ENCODE measurements at places on chromosomes 3 and 15. TPM values are rescaled to one million over a fixed set of nuclear protein-coding genes. Genes with fewer than 3 reads are reported as not detected.

DNA sequence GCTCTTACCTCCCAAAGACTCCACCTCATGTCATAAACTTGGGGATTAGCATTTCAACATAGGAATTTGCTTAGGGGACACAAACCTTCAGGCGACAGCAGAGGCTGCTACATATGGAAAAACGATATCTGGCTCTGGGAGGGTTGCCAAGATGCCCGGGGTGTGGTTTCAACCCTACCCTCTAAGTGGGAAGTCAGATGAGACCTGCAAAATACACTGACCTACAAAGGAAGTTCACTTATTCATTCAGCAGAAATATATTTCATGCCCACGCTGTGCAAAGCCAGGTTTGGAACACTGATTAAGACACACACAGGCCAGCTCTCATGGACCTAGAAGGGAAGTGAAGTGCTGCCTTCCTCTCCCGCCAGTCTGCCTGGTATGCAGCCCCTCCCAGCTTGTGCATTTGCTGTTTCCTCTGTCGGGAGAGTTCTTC, 239.3 kb downstream of the FEZF2 start:
- DNase-seq: no peak

CD96 gene
- total RNA-seq: 7.6 TPM

GRCh38 chr15:63104727-63105126, 16.9 kb upstream of the LACTB start:
- DNase-seq: no peak

- no peak for DNase-seq
Measured at GRCh38 chr3:136250903-136251460, 842 bp downstream of the PCCB start.

DNA sequence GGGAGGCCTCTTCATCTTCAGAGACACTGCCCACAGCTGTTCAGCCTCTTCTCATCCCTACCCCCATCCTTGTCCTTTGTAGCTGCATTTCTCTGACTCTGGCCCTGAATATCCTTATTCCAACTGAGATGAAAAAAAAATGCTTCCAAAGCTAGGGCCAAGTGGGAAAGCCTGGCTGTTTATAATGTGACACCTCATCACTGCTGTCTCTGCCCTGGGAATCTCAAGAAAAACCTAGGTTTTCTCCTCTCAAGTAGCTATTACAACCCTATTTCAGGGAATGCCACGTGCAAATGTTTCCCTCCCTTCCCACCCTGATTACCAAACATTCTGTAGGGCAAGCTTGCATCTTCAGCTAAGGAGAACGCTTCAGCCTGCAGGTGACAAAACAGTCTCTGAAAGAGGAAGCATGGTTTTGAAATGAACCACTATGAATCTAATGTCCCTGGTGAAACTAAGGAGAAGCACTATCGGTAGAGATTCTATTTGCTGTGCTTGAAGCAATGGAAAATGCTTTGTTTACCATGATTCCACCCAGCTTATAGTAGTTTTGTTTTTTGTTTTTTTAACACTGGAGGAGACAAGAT, 65.4 kb downstream of the USF3 start:
- no peak for DNase-seq

DNA sequence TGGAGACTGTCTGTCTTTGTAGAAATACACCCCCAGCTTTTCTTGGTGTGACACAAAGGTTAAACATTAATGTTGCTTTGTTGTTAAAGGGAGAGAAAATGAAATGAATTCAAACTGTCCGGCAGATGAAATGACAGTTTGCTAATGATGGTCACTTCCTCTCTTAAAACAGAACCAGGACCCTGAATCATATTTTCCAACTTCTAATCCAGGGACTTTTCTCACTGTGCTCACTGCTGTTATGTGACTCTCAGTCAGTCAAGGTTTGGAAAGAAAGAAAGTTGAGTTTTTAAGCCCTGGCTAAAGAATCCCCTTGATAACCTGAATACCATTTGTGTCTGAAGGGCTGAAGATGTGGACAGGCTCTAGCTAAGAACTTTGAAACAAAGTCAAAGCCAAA, 215.8 kb downstream of the AGBL1 start:
- DNase-seq: no peak

- DNase-seq: no peak
Measured at GRCh38 chr15:84099181-84099580, 136.4 kb upstream of the GOLGA6L4 start.

SLCO3A1 gene
- total RNA-seq: 4.4 TPM

DNA sequence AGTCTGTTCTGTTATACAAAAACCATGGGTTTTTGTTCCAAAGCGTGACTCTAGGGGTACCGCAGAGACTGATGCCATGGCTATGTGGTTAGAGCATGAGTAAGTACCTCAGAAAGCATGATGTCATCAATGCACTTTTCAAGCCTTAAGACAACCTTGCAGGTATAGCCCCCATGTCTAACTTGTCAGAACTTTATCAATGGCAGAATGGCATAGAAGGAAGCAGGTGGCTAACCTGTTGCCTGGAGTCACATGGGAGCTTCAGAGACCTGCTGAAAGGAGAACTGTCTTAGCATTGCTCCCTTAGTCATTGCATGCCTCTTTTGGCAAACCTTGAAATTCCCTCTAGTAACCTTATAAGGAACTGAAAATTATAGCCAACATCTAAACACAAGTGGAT, 52.5 kb downstream of the EOMES start:
- no peak for DNase-seq
